ENCODE measurements at places on chromosomes 13 and 19.

- DNase-seq: no peak
These were observed 45.3 kb downstream of the RGCC start for GRCh38 chr13:41502673-41503072.

GRCh38 chr13:83121896-83122295 is 760.4 kb downstream of the SLITRK1 start:
- no peak for DNase-seq

GRCh38 chr13:95957331-95957730 is 95.9 kb downstream of the UGGT2 start:
- peak; percentile 53 for DNase-seq

GRCh38 chr13:111913761-111914140 is 153.2 kb upstream of the SOX1 start:
- no peak for DNase-seq

- DNase-seq: peak; percentile 83
These were observed 16.8 kb downstream of the CCL25 start for GRCh38 chr19:8069096-8069973.

DNA sequence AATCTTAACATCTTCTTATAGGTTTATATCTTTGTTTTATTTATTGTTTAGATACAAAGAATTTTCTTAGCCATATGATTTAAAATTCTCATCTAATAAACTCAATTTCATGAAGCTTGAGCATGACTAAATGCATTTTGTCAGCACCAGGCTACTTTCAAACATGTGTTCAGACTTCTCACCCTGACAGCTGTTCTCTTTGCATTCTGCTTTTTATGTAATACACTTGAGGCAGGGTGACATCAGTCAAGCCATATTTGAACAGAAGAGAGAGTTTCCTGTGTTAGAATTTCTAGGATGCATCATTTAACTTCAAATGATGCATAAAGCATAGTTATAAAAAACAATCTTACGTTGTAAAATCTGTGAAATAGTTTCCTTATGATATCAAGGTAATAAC is 1295.1 kb upstream of the PCDH20 start:
- DNase-seq: no peak

GRCh38 chr19:53554804-53555203 is 16.9 kb downstream of the ZNF331 start:
- DNase-seq: no peak

GRCh38 chr13:113731192-113732175 is 27.5 kb upstream of the TMEM255B start:
- no peak for DNase-seq

- DNase-seq: no peak
These were observed 105.3 kb downstream of the RGCC start for GRCh38 chr13:41562541-41563178.

DNA sequence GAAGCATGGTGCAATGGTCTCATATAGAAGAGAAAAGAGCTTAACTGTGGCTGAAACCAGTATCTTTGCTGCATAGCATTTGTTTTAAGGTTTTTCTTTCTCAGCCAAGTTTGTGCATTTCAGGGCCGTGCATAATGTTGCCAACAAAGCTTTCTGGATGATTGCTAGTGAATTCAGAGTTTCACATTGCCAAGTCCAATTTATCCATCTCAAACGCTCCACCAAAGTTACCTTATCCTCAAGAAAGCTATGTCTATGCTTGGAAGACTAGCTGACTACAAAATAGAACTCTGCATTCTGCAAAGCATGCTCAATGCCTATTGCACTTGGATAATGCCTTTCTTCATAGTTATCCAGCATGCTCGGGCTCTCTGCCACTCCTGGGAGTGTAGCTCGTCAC is 535.8 kb upstream of the SGCG start:
- no peak for DNase-seq

DNA sequence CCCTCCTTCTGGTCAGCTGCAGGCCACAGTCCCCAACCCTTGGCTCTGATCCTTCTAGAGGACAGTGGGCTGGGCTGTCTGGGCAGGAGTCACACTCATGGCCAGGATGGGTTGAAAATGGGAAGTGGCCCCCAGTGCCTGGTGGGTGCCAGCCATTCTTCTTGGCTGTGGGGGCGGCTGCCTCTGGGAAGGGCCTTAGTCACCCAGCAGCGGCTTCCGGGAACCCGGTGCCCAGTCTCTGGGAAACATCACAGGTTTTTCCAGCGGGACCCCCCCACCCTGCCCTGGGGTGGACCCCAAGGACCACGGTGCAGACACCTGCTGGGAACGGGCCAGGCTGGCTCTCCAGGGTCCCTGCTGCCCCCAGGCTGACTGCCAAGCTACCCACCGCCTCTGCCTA is 27.3 kb upstream of the SLC7A10 start:
- DNase-seq: no peak

GRCh38 chr13:41107584-41108014 is 25.0 kb downstream of the KBTBD6 start:
- DNase-seq: no peak

GRCh38 chr13:37984357-37984756 is 114.8 kb upstream of the TRPC4 start:
- DNase-seq: no peak

GRCh38 chr13:79673310-79673992 is 192.5 kb downstream of the NDFIP2 start:
- no peak for DNase-seq

GRCh38 chr13:108533842-108534241 is 95.6 kb upstream of the MYO16 start:
- DNase-seq: no peak

- DNase-seq: no peak
These were observed 51.9 kb downstream of the GARRE1 start for GRCh38 chr19:34306213-34306661.

GRCh38 chr19:58317476-58318072 is 9.2 kb upstream of the ZSCAN22 start:
- DNase-seq: peak; percentile 72

- DNase-seq: no peak
These were observed 41.6 kb upstream of the AMER2 start for GRCh38 chr13:25213715-25214114.
